ENCODE measurements at places on chromosomes 7 and 10.
A peak's percentile ranks its signal among the peaks of the same experiment; 100 is the strongest.

DNA sequence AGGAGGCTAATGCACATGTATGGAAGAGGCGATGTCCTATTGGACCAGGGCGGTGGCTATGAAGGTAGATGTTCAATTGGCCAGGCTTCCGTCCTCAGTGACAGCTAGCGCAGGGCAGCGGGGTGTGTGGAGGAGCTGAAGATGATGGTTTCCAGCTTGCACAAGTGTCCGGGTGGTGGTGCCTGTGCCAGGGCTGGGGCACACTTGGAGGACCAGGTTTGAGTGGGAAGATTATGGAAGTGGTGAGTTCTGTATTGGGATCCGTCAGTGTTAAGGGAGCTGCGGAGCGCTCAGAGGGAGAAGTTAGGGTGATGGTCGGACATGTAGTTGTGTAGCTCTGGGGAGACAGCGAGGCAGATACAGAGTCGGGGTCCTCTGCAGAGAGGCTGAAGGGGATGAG lies 8.5 kb upstream of the TBL2 start:
- DNase-seq: no peak

- peak; percentile 65 for DNase-seq
These were observed 20.5 kb downstream of the GRID1 start for GRCh38 chr10:86345859-86346798.

GRCh38 chr7:48295296-48295971 lies 124.2 kb downstream of the ABCA13 start:
- no peak for DNase-seq

GRCh38 chr7:110633313-110633712 lies 457.6 kb upstream of the LRRN3 start:
- no peak for DNase-seq

GRCh38 chr10:110918643-110919348 lies at the start of gene BBIP1:
Gene BBIP1 (minus strand): TSS chr10:110919180. CDS start chr10:110918157, 1,023 bp downstream.
- no peak for DNase-seq

DNA sequence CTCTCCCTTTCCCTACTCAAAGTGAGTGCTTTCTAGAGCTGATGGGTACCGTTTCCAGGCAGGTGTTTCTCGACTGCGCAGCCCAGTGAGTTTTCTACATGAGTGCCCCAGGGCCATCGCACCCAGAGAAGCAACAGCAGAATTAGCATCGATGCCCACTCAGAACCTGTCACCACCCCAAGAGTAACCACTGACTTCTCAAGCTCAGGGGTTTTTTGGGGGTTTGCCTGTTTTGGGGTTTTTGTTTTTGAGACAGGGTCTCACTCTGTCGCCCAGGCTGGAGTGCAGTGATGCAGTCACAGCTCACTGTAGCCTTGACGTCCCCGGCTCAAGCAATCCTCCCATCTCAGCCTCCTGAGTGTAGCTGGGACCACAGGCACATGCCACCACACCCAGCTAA lies 25.7 kb downstream of the SNX8 start:
- no peak for DNase-seq

DNA sequence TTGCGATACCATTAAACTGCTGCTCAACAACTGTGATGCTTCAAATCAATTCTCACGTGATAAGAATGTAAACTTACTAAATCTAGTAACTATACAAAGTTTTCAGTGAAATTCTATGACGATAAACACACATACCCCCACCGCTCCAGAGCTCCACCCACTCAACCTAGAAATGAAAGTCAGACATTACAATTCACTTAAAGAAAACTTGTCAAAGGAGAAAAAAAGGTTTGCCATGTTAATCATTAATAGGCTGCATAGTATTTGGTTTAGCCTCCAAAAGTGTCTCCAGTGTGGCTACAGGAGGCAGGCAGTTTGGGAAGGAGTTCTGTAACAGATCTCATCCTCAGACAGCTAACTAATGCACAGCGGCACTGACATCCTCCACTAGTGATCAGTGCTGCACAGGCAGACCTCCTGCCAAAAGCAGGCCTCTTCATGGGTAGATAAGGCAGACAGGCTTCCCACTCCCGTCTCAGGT lies 3.1 kb downstream of the HERPUD2 start:
- peak; percentile 24 for DNase-seq

DNA sequence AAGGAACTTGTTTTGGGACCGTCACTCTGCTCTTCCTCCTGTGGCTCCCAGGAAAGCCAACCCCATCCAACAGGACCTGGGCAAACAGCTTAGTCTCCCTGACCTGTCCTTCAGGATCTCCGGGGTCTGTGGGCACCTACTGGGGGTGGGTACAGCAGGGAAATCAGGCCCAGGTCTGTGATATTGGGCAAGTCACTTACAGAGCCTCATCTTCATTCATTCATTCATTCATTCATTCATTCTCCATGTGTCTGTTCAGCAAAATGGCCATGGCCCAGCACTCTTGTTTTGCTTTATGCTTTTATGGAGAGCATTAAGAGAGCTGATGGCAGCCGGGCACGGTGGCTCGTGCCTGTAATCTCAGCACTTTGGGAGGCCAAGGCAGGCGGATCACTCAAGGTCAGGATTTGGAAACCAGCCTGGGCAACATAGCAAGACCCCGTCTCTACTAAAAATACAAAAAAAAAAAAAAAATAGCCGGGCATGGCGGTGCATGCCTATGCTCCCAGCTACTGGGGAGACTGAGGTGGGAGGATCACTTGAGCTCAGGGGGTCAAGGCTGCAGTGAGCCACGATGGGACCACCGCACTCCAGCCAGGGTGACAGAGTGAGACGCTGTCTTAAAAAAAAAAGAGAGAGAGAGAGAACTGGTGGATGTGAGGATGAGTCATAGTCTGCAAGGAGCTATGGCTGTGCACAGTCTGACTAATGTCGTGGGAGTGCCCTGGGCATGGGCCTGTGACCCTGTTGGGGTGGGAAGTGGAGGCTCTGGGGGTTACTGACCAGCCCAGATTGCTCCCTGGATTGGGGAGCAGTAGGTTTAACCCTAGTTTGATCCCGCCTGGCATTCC lies 54.3 kb downstream of the CLIP2 start:
- no peak for DNase-seq

DNA sequence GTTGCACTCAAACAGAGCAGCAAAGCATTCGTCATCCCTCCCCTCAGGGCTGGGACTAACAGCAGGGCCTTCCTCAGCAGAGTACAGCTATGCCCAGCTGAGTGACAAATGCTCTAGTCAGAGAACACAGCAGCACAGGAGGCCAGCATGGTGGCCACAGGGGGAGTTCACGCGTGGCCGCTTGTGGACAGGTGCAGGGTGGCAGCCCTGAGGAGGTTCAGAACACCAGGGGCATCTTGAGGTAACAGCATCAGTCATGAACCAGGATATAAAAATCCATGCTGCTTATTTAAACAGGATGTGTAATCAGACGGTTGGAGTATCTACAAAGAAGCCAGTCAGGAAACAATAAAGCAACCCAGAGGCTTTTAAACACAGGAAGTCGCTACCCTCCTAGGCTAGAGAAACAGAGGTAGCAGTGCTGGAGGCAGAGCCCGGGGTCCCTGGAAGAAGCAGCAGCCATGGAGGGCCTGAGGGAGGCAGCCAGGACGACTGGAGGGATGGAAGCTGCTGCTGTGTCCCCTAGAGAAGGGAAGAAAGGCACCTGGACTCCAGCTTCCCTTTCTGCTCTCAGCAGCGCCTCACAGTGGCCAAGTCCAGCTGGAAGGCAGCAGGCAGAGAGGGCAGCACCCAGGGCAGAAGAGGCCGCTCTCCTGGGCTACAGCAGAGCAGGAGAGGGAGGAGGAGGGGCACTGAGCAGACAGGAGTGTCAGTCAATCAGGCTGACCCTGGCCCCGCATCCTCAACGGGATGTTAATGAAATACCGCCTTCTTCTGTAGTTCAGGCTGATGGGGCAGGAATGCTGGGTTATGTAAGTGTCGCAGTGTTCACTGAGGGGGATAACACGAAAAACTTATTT lies 70.8 kb upstream of the UCN3 start:
- peak; percentile 63 for DNase-seq

GRCh38 chr7:150924369-150924781 lies 53.7 kb downstream of the KCNH2 start:
- no peak for DNase-seq

- DNase-seq: no peak
These were observed 63.6 kb upstream of the PDCD4 start for GRCh38 chr10:110808123-110808522.

DNA sequence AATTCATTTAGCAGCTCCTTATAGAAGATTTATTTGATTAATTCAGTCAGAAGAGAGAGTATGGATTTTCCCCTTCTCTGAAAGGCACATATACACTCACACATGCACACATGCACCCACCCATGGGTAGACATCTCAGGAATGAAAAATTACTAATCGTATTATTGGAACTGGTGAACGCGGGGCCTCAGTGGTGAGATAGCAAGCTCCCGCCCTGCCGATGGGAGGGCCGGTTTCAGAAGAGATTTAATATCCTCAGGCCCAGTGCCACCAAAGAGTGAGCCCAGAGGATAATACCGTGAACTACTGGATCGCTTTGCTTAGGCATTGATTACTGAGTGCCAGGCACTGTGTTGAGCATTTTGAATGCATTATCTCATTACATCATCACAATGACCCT lies 38.0 kb upstream of the EMX2 start:
- DNase-seq: no peak

DNA sequence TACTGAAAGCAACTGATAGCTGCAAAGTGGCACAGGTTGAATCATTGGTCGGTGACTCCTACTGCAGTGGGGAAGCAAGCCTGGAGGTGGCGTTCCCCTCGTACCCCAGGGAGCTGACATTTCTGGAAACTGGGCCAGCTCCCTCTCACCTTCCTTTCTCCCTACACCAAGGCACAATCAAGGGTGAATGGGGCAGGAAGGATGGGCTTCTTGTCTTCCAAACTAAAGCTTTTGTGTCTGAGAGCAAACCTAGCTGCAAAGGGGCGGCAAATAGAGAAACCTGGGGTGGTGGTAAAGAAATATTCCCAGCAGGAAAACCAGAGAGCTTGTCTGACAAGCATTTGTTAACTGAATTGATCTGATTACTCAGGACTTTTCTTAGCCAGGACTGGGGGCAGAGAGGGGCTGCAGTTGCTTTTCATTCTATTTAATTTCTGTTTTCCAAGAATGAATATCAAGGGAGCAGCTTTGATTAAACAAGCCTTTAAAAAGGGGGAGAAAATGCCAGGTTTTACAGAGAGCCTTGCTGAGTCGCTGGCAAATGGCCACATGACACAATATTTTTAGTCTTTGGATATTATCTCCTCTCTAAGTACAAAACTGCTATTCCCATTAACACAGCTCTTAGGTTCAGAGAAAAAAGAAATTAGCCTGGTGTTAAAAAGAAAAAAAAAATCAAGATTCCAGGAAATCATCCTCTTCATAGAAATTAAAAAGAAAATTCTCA lies 27.8 kb downstream of the CDHR3 start:
- DNase-seq: no peak

DNA sequence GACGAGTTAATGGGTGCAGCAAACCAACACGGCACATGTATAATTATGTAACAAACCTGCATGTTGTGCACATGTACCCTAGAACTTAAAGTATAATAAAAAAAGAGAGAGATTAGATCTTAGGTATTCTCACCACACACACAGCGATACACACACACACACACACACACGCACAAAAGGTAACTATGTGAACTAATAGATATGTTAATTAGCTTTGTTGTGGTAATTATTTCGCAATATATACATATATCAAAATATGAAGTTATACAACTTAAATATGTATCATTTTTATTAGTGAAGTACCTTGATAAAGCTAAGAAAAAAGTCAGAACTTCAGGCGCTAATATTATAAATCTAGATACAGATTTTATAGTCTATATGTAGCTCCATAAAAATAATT lies 849.2 kb downstream of the IPMK start:
- no peak for DNase-seq

GRCh38 chr10:100972115-100972903 lies 3.0 kb downstream of the SEMA4G start:
- DNase-seq: no peak

DNA sequence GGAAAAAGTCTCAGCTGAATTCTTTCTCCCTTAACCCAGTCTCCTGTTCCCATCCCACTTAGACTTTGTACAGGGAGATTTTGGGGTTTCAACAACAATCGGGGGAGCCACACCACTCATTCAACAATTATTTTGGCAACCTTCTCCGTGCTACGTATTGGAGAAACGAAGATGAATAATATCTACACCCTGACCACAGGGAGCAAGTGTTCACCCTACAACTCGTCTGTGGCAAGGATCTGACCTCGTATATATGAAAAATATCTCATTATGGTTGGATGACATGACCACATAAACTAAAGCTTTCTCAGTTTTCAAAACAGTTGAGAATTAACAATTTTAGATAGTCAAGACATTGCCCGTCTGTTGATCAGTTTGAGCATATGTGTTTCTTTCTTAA lies 302.1 kb downstream of the CACNA2D1 start:
- DNase-seq: no peak

DNA sequence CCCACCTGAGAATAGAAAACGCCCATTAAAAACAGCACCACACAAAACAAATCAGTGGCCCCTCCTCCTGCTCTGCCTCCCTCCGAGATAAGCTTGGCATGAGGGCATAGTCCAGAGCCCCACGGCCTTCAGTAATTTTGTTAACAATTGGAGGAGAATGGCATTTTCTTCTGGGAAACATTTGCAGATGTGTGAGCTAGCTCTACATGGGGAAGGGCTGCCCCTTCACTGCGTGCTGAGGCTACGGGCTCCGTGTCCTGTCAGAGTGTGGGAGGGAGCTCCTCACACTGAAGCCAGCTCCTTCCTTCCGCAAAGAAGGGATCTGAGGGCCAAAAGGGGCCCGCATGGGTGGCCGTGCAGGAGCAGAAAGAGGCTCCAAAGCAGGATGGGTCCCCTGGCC lies 15.2 kb downstream of the GRK5 start:
- peak; percentile 55 for DNase-seq

DNA sequence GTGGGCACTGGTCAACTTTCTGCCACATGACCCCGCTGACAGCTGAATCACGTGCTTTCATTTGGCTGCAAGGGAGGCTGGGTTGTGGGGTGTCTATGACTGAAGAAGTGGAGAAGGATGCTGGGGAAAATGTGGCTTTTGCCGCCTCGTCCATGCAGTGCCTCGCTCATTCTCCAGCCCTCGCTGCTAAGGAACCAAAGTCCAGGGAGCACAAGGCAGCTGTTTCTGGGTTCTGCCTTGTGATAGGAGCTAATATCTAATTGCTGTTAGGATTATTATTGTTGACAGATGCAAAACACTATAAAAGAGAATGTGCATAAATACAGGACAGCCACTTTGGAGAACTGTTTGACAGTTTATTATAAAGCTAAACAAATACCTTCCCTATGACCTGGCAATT lies 4.9 kb upstream of the CAMK2B start:
- no peak for DNase-seq

- peak; percentile 33 for DNase-seq
These were observed 2.2 kb upstream of the KCTD7 start for GRCh38 chr7:66626331-66626934.

GRCh38 chr10:13913897-13914296 lies 327.1 kb downstream of the PRPF18 start:
- no peak for DNase-seq

- no peak for DNase-seq
These were observed 1.5 kb upstream of the FMC1 start for GRCh38 chr7:139339698-139340036.
